Endothelial cell of umbilical vein (primary cell): ENCODE measurements at places on chromosomes 4 and X.

- H3K4me1 ChIP-seq: no peaks in the 10 kb centered on the region
- H3K4me3 ChIP-seq: no peak overlapping the region
- DNase-seq: no peak
- no peak overlapping the region for H3K27ac ChIP-seq
Measured at GRCh38 chrX:17020356-17020755, 73.9 kb downstream of the REPS2 start.

DNA sequence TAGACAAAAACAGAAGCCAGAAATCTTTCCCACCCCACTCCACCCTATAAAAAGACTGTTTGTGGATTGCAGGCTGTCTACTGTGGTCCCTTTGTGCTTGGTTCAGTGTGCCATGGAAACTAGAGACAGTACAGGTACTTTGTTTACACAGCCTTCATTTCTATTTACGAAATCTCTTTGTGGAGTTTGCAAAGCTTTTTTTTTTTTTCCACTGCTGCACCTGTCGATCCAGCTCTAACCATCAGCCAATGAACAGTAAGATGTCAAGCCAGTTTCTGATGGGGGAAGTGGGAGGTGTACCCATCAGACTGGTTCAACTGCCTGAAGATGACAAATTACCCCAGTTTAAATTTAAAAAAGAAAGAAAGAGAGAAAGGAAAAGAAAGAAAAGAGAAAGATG is 20.2 kb upstream of the LRBA start:
- H3K4me3 ChIP-seq: no peak overlapping the region
- no peaks in the 10 kb centered on the region for H3K36me3 ChIP-seq
- H3K4me1 ChIP-seq: peaks cover 6% of the 10 kb centered on the region

- DNase-seq: no peak
- no peak overlapping the region for H3K27ac ChIP-seq
- H3K4me3 ChIP-seq: no peak overlapping the region
- H3K36me3 ChIP-seq: no peaks in the 10 kb centered on the region
Measured at GRCh38 chr4:20493761-20494353, 206.4 kb upstream of the PACRGL start.

DNA sequence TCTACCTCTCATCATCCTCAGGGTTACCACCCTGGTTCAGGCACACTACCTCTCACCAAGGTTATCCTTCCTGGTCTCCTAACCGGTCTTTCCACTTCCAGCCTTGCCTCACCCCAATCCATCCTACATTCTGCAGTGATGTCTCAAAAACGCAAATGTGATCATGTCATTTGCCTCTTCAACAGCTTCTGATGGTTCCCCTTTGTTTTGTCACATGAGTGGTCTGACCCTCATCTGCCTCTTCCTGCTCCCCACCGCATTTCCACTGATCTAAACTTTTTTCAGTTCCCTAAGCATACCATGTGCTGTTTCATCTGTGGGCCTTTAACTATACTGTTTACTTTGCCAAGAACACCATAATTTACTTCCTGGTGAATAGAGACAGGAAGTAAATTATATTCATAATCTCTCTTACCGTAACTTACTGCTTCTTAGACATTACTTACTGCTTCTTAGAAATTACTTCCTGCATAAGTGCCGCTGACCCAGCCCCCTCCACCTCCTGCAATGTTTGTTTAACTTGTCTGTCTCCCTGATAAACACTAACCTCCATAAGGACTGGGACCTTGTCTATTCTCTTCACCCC is 27.1 kb upstream of the NSUN7 start:
- H3K4me1 ChIP-seq: peaks cover 8% of the 10 kb centered on the region
- H3K27ac ChIP-seq: no peak overlapping the region
- H3K36me3 ChIP-seq: no peaks in the 10 kb centered on the region
- H3K4me3 ChIP-seq: no peak overlapping the region
- H3K27me3 ChIP-seq: peaks cover 8% of the 10 kb centered on the region

GRCh38 chrX:18290200-18290599 is 64.3 kb downstream of the SCML2 start:
- H3K4me3 ChIP-seq: no peak overlapping the region
- H3K27ac ChIP-seq: no peak overlapping the region
- H3K36me3 ChIP-seq: no peaks in the 10 kb centered on the region
- no peaks in the 10 kb centered on the region for H3K4me1 ChIP-seq
- no peaks in the 10 kb centered on the region for H3K27me3 ChIP-seq

- no peak overlapping the region for H3K4me3 ChIP-seq
- no peaks in the 10 kb centered on the region for H3K27me3 ChIP-seq
- H3K36me3 ChIP-seq: no peaks in the 10 kb centered on the region
Measured at GRCh38 chr4:183348136-183348535, 25.9 kb upstream of the CLDN24 start.
